NCI-H2171 treated with DMSO at 0.1 percent for 48 hours (cell line): ENCODE measurements at places on chromosomes 16 and 17.
A peak's percentile ranks its signal among the peaks of the same experiment; 100 is the strongest.

DNA sequence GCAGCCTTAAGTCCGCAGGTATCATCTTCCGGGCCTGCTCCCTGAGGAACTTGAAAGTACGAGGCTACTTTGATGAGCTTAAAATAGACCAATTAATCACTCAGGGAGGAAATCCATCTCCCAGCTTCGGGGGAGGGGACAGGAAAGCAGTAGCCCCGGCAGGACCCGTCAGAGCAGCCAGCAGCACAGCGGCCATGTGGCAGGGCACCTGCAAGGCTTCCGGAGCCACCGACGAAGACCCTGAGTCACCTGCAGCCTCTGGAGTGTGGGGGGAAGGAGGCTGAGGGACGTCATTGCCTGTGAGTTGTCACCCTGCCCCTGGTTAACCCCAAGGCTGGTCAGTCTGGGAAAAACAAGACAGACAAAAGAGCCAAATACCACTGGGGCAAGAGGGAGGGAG, 4.4 kb upstream of the CYB561 start:
- DNase-seq, result no peak

DNA sequence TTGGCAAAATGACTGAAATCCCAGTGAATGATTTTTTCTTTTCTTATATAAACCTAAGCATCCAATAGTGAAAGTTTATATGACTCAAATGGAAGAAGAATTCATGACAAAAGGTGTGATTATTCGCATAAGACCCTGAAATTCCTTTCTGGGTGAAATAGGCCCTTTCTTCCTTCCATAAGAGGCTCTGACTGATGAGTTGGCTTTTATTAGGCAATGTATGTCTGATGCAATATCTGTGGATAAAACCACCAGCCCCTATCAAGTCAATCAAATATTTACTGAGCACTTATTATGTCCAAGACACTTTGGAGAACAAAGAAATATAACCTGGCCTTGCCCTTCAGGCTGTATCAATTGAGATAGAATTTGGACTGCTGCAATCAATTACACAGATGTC, 316.6 kb downstream of the CDH13 start:
- DNase-seq, result no peak

DNA sequence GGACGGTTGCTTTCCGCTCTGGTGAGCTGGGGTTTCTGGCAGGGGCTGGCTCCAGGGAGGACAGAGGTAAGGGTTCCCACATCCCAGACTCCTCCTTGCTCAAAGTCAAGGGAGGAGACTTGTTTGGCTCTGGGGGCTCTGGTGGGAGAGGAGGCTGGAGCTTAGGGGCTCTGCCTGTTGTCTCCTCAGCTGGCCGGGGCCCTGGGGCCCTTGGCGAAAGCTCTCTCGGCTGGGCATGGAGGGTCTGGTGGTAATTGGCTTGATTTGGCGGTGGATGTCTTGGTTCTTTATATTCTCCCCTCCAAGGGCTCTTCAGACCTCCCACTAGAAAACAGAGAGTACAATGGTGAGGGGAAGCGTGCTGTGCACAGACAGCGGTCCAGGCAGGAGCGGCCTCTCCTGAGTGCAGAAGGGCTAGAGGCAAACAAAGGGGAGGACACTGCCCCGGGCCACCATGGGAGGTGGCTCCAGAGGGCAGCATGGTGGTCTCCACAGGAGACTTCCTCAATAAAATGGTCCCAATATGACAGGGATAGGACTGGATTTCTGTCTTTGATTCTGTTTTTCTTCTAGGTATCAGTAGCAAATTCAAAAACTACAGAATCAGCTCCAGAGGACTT, 5.7 kb upstream of the SPATA32 start:
- DNase-seq, result no peak

GRCh38 chr16:50289950-50290764, 23.8 kb downstream of the ADCY7 start:
- peak; percentile 65 for DNase-seq

GRCh38 chr16:79673635-79674034, 73.1 kb upstream of the MAF start:
- DNase-seq, result no peak

DNA sequence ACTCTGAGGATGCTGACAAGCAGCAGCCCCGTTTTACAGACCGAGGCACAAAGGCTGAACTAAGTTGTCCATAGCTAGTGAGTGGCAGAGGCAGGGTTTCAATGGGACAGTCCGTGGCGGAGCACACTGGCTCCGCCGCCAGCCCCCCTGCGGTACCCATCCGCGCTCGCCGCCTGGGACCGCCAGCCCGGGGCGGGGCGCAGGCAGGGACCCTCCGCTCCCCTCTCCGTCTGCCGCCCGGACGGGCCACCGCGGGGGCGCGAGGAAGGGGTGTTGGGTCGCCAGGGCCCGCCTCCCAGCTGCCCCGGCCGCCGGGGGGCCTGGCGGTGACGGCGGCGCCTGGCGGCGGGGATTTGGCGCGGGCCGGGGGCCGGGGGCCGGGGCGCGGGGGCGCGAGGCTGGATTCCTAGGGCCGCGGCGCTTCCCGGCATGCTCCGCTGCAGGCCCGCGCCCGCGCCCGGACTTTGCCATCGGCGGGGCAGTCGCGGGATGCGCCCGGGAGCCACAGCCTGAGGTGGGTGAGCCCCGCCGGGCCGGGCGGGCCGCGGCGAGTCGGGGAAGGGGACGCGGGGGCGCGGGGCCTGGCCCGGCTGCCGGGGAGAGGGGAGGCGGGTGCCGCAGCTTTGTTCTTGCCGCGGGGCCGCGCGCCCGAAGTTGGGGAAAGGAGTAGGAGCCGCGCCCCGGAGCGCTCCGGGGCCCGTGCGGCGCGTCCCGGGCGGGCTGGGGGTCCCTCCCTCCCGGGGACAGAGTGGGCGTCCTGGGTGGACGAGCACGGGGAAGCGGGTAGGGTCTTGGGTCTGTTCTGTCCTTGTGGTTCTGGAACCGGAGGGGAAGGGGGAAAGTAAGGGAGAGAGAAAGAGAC, at the start of gene TMEM98:
Gene TMEM98 (plus strand): TSS at position 430 of the 862 bp plus-strand sequence. CDS start 3,376 bp downstream, outside the sequence.
- DNase-seq, result peak; percentile 22

GRCh38 chr16:23842137-23842600, 6.4 kb downstream of the PRKCB start:
- no peak for DNase-seq
